ENCODE measurements at places on chromosomes 3 and 15. TPM values are rescaled to one million over a fixed set of nuclear protein-coding genes. Genes with fewer than 3 reads are reported as not detected.

Gene MEF2A
- total RNA-seq, result 49.6 TPM

Gene SNX22
- 0.78 TPM for total RNA-seq

Gene ZBTB47
- total RNA-seq, result 17.9 TPM

Gene GRAMD2A
- total RNA-seq, result 3.2 TPM

DNA sequence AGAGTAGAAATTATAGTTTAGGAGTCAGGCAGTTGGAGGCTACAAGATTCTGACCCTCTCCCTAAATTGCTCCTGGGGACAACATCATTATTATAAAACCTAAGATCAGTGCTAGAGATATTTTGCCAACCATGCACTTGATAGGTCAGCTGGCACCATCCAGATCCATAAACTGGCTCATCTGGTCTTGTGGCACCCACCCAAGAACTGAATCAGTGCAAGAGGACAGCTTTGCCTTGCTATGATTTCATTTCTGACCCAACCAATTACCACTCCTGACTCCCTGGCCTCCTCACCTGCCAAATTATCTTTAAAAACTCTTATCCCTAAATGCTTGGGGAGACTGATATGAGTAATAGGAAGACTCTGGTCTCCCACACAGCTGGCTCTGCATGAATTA lies 461.1 kb upstream of the TGFBR2 start:
- DNase-seq, result peak; percentile 68

DNA sequence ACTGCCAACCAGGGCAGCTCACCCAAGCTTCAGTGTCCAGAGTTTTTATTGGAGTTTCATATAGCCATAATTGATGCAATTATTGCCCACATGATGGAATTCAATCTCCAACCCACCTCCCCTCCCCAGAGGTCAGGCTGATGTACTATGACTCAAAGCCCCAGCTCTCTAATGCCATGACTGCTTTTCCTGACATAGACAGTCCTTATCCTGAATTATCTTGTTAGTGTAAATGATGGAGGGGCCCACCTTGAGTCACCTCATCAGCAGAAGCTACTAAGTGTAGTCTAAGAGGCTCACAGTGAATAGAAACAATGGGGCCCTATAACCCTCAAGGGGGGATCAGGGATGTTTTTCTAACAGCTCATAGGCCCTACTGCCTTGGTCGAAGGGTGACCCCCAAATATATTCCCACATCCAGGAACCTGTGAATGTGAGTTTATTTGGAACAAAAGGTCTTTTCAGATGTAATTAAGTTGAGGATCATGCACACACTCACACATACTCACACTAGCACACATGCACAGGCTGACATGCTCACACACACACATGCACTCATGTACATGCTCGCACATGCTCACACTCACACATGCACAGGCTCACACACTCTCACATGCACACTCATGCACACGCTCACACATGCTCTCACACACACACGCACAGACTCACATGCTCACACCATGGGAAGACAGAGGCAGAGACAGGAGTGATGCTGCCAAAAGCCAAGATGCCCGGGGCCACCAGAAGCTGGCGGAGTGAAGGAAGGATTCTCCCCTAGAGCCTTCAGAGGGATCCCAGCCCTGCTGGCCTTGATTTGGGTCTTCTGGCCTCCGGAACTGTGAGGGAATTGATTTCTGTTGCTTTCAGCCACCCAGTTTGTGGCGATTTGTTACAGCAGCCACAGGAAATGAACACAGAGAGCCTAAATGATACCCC lies 131.2 kb upstream of the SMAD3 start:
- DNase-seq, result no peak

Gene RNU5B-1
- not detected for total RNA-seq

- no peak for DNase-seq
These were observed 112.0 kb downstream of the FAM43A start for GRCh38 chr3:194797555-194798250.

DNA sequence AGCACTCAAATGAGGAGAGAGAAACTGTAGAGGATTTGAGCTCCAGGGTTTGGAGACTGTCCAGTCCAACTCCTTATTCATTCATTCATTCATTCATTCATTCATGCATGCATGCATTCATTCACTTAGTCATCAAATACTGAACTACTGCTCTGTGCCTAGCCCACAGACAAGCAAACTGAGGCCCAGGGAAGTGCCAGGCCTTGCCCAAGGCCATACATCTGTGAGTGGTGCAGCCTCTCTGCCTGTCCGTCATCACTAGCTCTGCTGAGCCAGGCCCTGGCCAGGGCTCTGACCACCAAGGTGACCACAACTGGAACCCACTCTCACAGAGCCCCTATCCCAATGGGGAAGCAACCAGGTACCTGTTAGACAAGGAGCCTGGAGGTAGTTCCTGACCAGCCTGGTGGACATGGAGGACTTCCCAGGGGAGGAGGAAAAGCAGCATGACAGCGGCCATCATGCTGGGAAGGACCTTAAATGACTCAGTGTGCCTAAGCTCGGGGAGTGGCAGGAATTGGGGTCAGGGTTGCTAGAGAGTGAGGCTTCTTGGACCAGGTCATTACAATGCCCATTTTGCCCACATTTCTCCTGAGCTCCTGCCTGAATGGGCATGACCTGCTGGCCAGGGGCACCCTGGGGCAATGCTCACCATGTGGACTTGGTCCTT lies 27.5 kb upstream of the RPL29 start:
- DNase-seq, result no peak

- peak; percentile 12 for DNase-seq
These were observed 39.4 kb downstream of the WWTR1 start for GRCh38 chr3:149618151-149619123.

DNA sequence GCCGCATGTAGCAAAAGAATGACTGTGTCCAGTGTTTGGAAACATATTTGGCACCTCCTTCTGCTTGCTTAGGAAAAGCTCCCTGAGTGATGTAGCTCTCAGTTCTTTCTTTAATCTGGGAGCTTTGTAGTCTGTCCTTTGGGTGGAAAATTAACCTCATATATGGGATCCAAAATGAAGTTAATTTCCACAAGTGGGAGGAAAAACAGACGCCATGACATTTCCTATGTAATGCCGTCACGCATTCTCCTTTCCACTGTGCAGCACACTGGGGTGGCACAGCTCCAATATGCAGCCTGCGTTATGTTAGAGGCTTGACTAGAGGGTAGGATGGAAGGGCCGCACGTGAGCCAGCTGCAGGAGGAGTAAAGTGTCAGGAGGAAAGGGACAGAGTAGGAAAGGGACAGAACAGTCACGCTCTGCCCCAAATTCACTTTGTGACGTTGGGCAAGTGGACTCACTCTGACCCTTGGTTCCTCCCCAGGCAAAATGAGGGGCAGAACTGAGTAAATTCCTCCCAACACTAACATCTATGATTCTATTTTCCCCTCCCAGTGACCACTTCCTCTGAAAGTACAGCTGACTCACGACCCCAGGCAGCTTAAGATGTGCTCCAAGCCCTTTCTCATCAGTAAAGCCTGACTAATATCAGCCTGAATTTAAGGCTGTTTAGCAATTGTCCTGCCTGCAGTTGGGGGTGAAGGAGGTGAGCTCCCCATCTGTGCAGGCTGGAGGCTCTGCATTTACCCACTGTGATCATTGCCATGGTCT lies 176.5 kb upstream of the PFN2 start:
- DNase-seq, result peak; percentile 90
